Activated CD4-positive, alpha-beta T cell treated with anti-CD3 and anti-CD28 coated beads, Interleukin-2, Interleukin-6, amounts not matched to agents 100 ng/mL and 50 ng/mL, durations not matched to agents 16 hours and 8 hours (primary cell): ENCODE measurements at places on chromosomes 2 and 18.
A peak's percentile ranks its signal among the peaks of the same experiment; 100 is the strongest.

DNA sequence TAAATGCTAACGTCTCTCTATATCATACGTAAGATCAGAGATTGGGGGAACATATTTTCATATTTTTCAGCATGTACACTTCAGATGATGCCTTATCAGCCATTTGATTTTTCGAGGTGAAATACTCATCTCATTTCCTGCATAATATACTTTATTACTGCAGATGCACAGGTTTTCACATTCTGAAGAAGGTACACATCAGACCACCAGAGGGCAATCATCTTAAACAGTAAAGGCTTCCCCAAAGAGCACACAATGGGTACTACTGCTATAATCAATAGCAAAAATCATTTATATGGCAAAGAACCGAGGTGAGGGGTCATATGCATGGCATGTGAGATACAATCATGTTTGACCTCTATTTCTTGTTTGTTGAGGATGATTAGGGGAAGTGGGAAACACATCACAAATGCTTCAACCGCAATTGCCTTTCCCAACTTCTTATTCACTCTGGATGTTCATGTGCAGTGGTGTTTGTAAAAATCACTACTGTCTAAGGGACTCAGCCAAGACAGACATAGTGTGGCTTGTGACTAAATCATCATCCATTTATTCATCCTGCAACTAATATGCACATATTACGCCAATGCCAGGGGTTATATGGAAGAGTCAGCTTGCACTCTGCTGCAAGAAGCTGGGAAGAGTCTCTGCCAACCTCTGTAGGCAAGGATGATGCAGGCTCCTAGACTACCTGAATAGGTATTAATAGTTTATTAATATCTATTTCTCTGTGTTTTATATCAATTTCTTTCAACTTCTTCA lies 118.7 kb downstream of the EPB41L3 start:
- peak; percentile 39 for DNase-seq

DNA sequence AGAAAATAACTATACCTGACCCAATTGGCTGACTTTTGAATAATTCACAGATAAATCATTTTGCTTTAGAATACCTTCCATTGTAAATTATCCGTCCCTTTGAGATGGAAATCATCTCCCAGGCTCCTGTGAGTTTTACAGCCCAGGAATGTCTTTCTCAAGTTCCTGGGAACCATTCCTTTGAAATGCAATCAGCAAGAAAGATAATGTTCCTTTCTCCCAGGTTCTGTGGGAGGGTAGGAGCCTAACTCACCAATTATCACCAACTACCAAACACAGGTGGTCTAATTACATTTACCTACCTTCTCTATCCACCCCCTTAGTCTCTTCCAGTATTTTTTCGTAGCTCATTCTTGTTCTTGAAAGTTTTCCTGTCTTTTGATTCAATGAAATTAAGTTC lies 1016.0 kb downstream of the SOCS6 start:
- no peak for DNase-seq

DNA sequence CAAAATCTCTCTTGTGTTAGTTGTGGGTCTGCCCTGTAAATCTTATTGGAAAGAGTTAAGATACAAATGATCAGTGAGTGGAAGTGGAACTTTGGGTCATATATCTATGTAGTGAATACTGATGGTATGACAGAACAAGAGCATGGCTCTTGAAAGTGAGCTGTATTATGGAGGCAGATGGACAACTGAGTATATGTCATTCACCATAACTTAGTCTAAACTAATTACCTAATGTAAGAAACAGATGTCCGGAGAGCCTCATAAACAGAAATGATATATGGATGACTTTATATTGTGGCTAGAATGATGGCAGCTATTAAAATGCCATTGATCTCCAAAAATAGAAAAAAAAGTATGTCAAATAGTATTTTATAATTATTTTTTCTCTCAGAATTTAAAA lies 72.4 kb downstream of the FASTKD2 start:
- no peak for DNase-seq

DNA sequence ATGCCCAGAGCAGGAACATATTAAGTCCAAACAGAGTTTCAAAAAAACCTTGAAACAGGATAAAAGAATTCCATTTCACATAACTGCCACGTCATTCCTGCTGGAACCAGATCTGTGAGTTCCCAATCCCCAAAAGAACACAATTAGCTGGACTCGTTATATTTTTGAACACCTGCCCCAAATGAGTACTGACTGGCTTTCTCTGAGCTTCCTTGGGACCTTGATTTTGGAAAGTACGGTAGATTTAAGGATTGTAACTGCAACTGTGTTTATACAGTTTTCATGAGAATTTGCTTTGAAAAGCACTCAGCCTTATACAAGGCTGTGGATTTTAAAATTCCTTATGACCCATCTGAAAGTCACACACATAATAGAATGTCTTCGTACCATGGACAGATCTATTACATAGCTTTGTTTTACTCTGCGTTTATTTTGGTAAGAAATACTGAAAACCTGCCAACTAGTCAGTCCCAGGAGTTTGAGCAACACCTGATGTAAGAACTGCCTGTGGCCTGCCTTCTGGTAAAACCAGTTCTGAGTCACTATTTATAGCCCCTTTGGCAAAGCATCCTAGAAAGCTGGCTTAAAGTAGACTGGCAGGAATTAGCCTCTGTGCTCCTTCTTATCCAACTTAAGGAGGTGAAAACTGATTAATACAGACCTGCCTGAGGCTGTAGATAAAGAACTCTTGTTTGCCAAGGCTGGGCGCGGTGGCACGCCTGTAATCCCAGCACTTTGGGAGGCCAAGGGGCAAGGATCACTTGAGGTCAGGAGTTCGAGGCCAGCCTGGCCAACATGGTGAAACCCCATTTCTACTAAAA lies 48.1 kb downstream of the MERTK start:
- no peak for DNase-seq

- DNase-seq: peak; percentile 73
Observed at GRCh38 chr2:203909261-203909967, 27.1 kb upstream of the ICOS start.

- no peak for DNase-seq
Observed at GRCh38 chr18:22314001-22314400, 103.7 kb downstream of the CTAGE1 start.

- DNase-seq: no peak
Observed at GRCh38 chr18:57352761-57353136, 392 bp downstream of the ST8SIA3 start.

- DNase-seq: no peak
Observed at GRCh38 chr2:172106108-172106961, 3.6 kb upstream of the DLX2 start.

GRCh38 chr2:188279093-188279445 lies 12.6 kb upstream of the GULP1 start:
- no peak for DNase-seq

DNA sequence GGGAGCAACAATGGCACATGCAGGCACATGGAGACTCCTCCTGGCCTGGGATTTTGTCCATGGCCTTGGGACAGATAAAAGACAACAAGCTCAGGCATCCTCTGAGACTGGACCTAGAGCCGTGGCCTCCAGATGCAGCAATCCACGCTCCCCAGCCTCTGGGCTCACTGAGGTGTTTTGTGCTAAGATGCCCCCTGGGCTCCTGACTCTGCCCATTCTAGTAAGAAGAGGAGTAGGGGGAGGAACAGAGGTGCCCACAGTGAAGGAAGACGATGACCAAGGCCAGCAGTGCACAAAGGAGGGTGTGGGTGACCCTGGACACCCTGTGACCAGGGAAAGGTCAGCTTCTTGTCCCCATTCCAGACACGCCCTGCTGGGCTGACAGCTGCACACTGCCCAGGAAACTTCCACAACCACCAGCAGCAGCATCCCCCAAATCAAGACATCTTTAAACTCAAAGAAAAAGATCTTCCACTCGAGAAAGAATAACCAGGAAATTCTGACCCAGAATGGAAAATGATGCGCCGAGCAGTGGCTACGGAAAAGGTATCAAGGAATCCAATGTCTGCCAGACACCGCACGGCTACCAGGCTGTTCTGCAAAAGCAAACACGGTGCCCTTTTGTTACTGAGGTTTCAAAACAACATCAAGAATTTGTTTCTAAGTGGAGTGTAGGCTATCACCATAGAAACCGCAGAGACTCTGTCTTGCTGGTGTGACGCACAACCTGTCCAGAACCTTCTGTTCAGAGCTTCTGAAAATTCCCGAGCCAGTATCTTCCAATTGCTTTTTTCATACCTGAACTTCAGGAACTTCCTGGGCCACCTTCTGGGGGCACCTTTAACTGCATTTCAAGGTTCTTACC lies 65.5 kb downstream of the ZNF516 start:
- no peak for DNase-seq

DNA sequence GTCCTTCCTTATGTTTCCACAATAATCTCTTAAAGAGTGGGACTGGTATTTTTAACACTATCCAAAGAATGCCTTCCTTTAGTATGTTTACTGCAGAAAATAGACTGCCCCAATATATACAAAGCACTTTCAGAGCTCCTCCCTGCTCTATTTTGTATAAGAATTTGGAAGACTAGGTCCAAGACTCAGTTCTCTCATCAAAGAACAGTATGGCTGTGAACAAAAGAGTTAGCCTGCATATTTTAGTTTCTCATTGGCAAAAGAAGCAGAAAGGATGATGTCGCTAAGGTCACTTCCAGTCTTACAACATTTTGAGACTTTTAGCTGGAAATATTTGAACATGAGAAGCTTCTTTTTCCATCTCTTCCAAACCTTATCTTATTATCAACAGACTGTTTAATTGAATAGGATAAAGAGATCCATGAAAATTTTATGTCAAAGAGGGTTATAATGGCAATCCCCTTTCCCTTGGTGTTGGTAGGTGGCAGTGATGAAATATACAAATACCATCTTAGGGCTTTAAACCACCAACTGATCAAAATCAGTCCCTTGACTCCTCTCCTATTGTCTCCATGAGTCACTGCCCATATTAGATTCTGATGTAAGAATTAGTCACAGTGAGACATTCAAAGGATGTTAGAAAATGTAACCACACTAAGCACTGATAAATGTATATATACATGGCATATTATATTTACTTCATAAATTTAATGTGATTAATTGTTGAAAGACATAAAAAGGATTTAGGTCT lies 266.9 kb upstream of the DSEL start:
- peak; percentile 11 for DNase-seq

GRCh38 chr18:77045677-77046076 lies 86.9 kb downstream of the MBP start:
- no peak for DNase-seq

DNA sequence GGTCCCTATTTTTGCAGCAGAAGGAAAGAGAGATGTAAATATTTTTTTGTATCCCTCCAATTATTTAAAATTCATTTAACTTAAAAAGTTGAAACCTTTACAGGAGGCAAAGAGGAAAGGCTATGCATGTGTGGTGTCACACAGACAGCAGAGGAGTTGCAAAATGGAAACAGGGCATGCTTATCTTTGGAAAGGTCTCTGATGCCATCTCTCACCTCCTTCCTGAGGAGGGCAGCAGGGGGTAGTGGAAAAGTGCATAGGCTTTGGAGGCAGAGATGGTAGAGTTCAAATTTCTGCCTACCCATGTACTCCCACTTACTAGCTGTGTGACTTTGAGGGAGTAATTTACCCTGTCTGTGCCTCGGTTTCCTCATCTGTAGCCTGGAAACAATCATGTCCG lies 99.6 kb upstream of the MCFD2 start:
- DNase-seq: no peak

DNA sequence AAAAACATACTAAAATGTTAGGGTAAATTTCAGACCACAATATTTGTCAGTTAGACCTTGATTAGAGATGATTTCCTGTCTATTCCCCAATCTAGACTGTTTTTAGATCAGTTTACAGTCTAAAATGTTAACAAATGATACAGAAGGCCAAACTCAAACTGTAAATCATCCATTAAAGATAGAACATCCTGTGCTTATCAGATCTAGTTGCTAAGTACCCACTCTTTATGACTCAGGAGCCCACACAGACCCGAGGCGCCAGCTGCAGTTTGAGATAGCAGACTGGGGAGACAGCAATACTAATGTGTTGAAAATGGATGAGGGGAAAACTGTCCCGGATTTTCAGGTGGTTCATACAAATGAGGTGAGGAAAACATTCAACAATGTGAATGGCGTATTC lies 113.3 kb downstream of the SCG2 start:
- DNase-seq: no peak
